ENCODE measurements at places on chromosomes 11 and 22.

- no peak for DNase-seq
Observed at GRCh38 chr22:43823911-43824665, 12.0 kb upstream of the EFCAB6 start.

- DNase-seq = no peak
Observed at GRCh38 chr11:92409355-92409754, 184.7 kb downstream of the FAT3 start.

DNA sequence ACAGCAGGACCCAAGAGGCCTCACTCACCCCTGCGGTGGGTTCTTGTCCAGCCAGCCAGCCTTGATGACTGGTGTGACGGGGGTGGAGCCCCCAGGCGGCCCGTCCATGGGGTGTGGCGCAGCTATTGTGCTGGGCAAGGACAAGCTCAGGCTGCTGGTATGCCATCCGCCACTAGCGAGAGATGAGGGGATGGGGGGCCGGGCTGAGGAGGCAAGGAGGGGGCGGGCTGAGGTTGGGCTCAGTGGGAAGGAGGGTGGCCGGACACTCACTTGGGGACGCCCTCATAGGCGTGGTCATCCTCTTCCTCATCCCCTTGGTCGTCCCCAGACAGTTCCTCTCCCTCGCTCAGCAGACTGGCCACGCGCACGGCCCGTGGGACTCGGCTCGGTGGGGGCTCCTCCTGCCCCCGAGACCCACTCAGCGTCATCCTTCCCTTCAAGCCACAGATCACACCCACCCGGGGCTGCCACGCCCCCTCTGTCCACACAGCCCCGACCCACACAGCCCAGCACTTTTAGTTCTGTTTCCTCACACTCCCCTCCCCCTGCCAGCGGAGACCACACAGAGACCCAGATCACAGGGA is 38.0 kb upstream of the PDE2A start:
- no peak for DNase-seq

DNA sequence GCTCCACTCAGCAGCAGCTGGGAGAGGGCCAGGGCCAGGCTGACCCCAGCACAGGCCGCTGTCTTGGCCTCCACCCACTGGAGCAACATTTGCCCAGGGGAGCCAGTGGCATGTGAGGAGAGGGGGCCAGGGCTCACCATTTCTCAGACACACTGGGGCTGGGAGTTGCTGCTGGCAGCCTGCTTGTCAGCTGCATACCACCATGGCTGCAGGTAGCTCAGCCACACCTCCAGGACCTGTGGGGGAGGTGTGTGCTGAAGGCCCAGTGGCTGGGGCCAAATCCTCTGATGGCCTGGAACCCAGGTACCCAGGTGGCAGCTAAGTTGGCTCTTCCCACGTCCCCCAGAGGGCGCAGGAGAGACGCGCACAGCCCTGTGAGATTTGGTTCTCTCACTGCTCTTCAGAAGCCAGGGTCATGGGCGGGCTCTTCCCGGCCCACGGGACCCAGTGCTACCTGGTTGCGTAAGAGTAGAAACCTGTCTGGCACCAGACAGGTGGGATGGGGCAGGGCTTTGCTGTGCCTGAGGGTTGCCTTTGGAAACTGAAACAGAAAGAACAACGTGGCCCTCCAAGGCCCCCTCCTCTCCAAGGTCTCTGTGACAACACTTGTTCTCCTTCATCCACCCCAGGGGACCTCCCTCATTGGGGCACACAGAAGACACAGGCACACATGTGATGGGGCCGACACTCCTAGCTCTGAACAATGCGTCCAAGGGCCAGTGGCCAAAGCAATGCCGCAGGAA is 98.8 kb downstream of the MED15 start:
- peak; percentile 89 for DNase-seq

DNA sequence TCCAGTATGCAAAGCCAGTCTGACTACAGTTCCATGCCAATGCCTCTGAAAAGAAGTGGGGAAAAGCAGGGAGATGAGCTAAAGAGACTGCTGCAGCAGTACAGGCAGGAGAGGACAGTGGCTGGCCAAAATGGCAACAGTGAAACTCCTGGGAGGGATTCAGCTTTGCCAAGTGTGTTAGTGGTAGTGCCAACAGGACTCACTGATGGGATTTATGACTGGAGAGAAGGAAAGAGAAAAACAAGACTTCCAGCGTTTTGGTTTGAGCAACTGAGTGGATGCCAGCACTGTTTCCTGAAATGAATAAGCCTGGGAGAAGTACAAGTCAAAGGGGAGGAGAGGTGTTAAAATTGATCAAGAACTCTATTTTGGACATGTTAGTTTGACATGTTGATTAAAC is 80.9 kb downstream of the PLEKHA7 start:
- DNase-seq = no peak

GRCh38 chr11:36672815-36673450 is 74.9 kb upstream of the RAG2 start:
- peak; percentile 3 for DNase-seq

- no peak for DNase-seq
Observed at GRCh38 chr11:64360448-64360921, 1.5 kb downstream of the RPS6KA4 start.

DNA sequence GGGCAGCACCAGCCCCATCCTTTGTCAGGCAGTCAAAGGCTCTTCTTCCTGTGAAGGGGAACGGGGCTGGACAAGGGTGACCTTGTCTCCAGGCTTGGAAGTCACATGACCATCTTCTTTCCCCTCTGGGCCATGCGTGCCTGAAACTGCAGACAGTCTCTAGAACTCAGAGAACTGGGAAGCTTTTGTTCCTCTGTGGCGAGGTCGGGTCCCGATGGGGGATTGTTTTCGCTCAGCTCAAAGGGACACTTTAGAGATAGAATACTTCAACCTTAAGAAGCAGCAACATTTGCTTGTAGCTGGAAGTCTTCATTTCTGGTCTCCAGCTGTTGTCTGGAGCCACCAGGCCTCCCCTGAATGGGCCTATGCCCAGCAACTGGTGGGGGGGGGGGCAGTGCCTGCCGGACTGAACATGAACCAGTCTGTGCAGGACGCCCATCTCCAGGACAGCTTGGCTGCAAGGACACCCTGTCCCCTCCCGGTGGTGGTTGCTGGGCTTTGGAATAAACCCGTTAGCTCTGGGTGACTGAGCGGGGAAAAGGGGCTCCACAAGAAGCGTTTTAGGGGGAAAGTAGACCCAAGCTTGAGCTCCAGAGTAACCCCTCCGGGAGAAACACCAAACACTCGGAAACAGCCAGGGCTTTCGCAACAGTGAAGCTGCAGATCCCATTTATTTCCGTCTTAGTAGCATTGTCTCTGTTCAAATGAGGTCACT is 55.7 kb upstream of the EMID1 start:
- no peak for DNase-seq

- peak; percentile 48 for DNase-seq
Observed at GRCh38 chr11:94183886-94184264, 55.2 kb downstream of the PANX1 start.

DNA sequence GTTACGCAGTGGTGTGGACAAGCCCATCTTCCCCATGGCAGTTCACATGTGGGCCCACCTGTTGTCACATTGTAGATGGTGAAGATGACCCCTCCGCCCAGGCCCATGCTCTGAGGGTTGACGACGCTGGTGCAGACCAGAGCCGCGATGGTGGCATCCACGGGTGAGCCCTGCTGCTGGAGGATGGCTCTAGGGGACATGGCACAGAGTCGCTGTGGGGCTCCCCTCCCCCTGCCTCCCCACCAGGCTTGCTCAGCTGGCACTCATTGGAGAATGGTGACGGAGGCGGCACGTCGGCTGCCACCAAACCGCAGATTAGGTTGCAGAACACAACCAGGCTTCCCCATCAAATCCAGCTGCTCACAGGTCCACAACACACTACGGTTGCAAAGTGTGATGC is 11.1 kb downstream of the GGT5 start:
- no peak for DNase-seq

GRCh38 chr11:66190786-66191185 is 77.7 kb upstream of the RAB1B start:
- DNase-seq = no peak

DNA sequence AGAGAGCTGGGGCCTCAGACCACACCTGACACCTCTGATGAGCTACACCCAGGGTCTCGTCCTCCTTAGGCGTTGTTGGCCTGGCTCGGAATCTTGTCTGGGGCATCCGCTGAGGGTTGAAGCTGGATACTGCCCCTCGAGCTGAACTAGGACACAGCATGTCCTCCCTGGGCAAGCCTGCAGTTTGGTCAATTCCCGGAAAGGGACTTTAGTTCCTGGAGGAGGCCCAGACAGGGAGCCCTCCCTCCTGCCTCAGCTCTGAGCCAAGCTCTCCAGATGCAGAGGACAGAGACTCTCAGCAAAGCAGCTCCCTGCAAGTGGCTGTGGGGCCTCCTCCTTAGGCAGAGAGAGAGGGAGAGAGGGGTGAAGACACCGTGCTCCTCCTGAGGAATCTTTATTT is 4.9 kb downstream of the APOL3 start:
- DNase-seq = no peak

- DNase-seq = no peak
Observed at GRCh38 chr22:45970705-45971407, 6.1 kb downstream of the WNT7B start.

DNA sequence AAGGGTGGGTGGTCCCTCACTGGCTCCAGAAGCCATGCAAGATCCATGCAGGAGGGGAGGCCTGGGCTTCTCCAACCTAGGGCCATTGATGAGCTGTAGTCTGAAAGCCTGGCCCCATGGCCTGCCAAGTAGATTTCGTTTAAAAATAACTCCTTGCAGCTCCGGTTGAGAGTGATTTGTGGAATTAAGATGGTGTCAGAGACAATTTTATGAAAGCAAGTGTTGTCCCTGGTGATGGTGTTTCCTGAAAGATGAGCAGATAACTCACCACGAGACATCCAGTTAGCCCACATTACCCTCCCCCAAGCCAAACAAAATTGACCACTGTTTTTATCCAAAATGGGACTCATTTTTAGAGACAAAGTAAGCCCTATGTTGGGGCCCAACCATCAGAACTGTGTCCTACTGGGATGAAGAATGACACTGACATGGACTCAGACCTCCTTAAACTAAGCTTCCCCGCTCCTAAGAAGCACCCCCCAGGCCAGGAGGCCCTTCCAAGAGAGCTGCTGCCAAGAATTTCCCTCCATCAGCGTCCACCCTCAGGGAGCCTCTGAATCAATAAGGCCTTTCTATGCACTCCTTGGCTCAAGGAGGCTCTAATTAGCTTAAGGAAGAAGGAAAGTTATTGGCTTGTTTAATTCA is 174.2 kb upstream of the NCAM1 start:
- no peak for DNase-seq

GRCh38 chr11:32919338-32919737 is 26.7 kb downstream of the QSER1 start:
- no peak for DNase-seq

DNA sequence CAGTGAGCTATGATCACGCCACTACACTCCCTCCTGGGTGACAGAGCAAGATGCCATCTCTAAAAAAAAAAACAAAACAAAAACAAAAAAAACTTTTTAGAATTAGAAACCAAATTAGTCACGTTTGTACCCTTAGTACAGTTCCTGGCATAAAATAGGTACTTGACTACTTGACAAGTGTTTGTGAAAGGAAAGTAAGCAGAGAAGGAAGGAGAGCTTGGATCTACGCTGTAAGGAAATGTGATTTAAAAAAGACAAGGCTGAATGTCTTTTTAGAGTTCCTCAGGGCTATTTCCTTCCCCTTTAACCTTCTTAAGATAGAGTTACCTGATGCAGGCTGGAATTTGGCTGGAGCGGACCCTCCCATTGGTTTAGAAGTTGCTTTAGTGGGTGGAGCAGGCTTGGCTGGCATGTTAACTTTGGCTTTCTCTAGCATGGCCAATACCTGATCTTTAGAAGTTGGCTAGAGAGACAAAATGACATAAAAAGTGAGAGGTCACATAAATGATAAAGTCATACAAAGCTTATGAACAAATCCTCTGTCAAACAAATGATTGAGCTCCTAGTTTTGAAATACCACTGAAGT is 50.7 kb downstream of the F2 start:
- no peak for DNase-seq

DNA sequence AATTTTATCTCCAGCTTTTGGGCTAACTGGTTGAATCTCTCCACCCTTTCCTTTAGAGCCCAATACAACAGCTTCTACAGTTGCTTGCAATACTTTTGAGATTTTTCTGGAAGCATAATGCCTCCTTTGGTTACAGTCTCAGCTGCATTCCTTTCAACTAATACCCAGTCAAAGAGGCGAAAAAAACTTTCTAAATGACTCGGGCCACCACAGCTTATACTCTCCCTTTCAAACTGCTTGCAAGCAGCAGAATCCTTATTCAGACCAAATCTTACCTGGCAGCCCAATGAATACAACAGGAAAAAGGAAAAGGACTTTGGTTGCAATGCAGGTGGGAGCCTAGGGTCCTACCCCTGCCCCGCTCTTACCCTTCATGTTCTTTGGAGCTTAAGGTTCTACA is 15.8 kb downstream of the JAML start:
- DNase-seq = no peak

GRCh38 chr11:44750551-44751465 is 24.0 kb downstream of the TSPAN18 start:
- DNase-seq = no peak

GRCh38 chr11:77154381-77155081 is 26.5 kb downstream of the MYO7A start:
- DNase-seq = no peak

DNA sequence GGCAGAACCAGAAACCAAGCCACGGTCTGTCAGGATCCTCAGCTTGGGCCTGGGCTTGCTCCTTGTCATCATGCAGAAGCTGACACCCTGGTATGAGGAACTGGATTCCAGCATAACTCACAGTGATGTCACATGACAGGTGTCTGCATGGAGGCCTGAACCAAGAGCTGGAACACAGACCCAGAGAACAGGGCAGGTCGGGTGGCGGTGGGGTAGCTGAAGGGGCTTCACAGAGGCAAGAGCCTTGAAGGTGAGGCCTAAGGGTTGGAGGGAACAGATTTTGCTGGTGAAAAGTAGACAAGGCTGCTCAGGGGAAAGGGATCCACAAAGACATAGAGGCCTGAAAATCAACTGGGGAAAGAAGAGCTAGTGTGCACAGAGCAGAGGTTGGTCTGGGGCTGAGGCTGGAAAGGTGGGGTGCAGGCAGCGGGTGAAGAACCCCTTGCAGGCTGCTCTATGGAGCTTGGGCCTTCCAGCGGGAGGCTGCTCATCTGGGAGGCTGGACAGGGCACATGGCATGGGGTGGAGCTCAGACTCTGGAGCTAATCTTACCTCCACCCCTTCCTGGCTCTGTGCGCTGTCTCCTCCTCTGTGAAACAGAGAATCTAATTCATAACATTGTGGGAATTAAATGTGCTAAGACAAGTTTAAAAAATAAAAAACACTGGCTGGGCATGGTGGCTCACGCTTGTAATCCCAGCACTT is 18.4 kb upstream of the RPS3 start:
- no peak for DNase-seq

DNA sequence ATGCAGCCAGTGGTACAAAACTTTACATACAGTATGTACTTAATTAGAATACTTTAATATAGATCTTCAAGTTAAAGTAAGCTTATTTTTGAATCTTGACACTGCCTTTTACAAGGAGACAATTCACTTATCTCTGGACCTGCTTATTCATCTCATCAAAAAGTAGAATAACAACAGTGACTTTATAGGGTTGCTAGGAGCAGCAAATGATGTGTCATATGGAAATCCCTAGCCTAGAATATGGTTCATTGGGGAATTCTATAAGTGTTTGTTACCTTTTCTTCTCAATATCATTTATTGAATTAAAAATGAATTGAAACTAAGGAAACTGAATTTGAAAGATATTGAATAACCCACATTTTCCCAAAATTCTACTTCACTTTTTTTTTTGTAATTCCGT is 45.0 kb upstream of the FIBIN start:
- DNase-seq = no peak
